ENCODE measurements at places on chromosomes 6 and 20. TPM values are rescaled to one million over a fixed set of nuclear protein-coding genes. Genes with fewer than 3 reads are reported as not detected.

GRCh38 chr6:29908710-29909109 lies 33.6 kb upstream of the HLA-A start:
- ATAC-seq = no peak

- no peak for ATAC-seq
These were observed 120.0 kb downstream of the TMEM242 start for GRCh38 chr6:157203312-157203744.

Gene HMGN4
- 86.3 TPM for total RNA-seq

GRCh38 chr6:53746442-53747103 lies 48.2 kb upstream of the LRRC1 start:
- no peak for ATAC-seq

GRCh38 chr6:27650620-27651370 lies 177.9 kb upstream of the ZNF184 start:
- ATAC-seq = no peak

DNA sequence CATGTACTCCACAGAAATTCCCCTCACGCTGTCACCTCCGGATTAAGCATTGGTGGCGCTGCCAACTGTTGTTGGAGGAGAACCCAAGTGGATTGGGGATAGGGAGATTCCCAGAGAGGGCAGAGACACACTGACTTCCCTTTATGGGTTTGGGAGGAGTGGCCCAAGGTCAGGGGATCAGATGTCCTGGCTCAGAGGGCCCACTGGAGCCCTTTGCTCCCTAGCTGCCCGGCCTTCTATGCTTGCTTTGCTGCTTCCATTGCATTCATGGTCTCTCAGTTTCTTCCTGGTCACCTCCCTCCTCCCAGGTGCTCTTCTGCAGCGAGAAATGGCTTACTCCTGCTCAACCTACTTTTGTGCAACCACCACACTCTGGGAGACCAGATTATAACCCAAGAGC lies 14.3 kb downstream of the CUL9 start:
- ATAC-seq = no peak

Gene ESF1
- total RNA-seq = 13.1 TPM

Gene KIAA0408
- total RNA-seq = 26.0 TPM

- ATAC-seq = peak; percentile 83
These were observed 27.7 kb upstream of the LAMA4 start for GRCh38 chr6:112281821-112282615.

Gene TPBG
- total RNA-seq = 96.7 TPM

DNA sequence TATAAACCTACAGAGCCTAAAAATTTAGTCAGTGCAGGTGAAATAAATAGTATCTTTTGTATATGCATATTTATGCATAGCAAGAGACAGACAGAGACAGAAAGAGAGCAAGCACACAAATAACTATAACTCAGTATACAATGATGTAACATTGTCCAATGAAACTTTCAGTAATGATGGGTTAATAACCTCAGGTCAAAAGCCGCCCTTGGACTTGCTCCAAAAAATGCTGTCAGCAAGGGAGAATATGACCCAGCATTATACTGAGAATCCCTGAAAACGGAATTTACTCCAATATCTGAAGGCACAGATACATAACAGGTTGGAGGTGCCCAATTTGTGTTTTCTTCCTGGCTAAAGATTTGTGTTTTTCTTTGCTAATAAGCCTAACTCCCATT lies 590.6 kb upstream of the NOX3 start:
- no peak for ATAC-seq

Gene SLC17A2
- total RNA-seq = not detected

- ATAC-seq = peak; percentile 46
These were observed 91.2 kb downstream of the PLCB1 start for GRCh38 chr20:8223091-8223870.

- no peak for ATAC-seq
These were observed 99.8 kb upstream of the PDE10A start for GRCh38 chr6:165762876-165763275.

- ATAC-seq = no peak
These were observed 35.9 kb downstream of the MAPK14 start for GRCh38 chr6:36063318-36064060.

DNA sequence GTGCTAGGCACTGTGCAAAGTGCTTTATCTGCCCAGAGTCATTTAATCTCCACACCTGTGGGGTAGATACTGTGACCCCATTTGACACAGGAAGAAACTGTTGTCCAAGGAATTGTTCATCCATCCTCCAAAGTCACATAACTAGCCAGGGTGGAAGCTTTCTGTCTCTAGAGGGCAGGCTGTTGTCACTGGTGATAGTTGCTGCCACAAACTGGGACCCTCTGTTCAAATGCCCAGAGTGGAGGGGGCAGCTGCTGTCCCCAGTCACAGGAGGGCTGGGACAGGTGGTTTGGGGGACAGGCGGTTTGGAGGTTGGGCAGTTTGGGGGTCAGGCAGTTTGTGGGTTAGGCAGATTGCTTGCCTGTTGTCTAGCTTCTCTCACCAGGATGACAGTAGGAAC lies 16.1 kb upstream of the TMEM242 start:
- ATAC-seq = no peak

DNA sequence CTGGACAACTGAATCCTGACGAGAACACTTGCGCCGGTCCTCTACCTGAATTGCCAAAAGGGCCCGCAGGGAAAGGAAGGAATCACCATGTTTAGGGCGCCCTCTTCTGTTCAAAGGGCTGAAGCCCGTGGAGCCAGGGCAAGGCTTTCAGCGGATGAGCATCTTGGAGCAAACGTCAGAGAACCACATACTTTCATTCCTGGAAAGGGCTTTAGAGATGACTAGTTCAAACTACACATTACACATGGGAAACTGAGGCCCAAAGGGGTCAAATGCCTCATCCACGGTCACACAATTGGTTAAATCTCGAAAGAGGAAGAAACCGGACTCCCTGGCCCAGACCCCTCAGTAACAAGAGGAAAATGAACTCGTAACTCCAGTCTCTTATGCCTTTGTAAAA lies 11.5 kb upstream of the ZNF133 start:
- ATAC-seq = peak; percentile 39

GRCh38 chr6:35454391-35455110 lies 2.4 kb downstream of the FANCE start:
- ATAC-seq = no peak

Gene OR2W1
- not detected for total RNA-seq

DNA sequence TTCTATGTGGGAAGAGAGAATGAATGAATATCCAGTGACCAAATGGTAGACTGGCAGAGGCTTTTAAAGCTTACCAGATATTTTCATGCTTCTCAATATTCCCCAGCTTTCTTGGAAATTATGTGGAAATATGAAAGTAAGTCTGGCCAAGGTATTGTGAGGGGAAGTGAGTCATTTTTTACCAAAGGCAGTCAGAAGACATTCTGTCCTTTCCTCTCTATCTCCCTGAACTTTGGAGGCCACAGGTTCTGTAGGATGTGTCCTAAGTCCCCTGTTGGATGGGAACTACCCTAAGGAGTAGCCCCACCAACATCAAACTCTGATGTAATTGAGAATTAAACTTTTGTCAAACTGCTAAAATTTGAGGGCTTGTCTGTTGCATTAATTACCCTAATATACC lies 593.8 kb upstream of the NRSN1 start:
- ATAC-seq = peak; percentile 57

Gene HLA-G
- total RNA-seq = not detected

- peak; percentile 73 for ATAC-seq
These were observed 9.7 kb upstream of the GCNT2 start for GRCh38 chr6:10511477-10511876.

DNA sequence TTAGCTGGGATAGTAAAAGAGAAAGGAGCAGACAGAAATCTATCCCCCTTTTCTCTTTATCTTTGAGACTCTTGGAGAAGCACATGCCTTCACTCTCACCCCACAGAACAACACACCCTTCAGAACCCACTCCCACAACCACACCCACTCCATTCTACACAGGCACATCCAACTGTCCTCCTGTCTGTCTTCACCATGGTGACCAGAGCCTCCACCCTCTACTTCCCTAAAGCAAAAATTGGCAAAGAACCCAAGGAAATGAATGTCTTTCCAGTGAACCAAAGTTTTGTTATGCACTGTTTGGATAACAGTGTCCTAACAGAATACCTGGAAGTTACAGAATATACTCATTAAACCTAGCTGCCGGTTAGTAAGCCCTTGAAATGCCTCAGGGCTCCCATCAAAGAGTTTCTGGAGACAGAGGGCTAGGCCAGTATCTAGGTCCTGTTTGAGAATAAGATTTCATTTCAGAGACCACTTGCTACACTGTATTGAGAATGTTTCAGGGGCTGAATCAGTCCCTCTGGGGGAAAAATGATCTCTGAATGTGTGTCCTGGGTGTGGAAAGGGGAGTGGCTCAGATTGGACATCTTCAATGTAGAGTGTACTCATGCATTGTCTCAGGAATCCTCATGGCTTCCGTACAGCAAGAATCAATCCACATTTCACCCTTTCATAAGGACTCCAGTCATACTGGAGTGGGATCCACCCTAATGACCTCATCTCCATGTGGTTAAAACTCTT lies 101.1 kb downstream of the LY86 start:
- peak; percentile 35 for ATAC-seq

DNA sequence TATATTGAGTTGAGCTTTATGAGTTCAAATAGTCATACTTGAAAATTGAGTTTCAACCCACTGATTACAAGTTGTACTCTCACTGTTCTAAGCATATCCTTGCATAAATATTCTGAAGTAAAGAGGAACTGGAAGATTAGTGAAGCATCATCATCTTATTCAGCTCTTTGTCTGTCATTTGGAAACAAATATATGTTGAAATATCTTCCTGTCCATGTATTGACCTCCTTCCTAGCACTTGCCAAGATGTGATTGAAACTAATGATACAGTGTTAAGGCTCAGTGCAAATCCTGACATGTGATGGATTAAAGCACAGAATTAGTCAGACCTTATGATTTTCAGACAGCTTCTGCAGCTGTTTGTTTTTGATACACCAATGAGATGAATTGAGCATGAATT lies 434.3 kb downstream of the TBC1D32 start:
- no peak for ATAC-seq

Gene STMN3
- 31.6 TPM for total RNA-seq

DNA sequence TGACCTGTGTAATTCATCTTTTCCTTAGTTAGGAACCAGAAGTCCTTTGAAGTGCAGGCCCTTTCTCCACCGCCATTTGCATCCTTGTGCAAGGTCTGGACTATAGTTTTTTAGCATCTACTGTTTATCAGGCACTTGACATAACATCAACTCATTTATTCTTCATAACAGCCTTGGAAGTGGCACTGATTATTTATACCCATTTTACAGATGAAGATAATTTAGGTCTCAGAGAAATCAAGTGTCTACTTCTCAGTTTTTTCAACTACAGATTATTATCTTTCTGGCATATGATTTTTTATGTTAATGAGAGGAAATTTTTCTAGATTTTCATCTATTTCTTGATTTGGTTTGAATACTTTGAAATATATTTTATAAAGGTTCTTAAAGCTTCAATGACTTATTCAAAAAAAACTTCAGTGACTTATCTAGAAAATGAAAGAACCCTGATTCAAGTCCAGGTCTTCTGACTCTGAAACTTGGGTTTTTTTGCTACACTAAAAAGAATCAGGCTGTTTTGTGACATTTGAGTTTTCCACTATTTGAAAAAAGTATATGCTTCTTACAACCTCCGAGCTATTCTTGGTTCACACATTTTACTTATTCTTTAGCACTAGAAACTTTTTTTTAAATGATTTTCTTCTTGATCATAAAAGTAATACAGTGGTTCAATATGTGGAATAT lies 3.1 kb upstream of the UBE2J1 start:
- ATAC-seq = no peak

DNA sequence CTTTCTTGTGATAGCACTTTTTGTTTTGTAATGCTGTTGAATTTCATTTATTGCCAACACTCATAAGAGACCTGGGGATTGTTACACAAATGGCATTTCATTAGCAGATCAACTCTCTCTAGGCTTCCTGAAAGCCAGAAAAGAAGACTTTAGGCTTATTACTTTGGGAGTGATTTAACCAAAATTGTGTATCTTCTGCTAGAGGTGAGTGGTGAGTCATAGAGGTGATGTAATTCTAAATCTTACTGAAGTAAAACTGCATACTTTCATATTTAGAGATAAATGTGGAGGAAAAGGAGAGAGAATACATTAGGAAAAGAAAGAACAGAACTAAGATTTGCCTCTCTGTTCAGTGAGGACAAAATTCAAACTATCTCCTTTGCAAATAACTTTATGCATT lies 304.7 kb upstream of the RGS17 start:
- ATAC-seq = no peak

GRCh38 chr20:35394271-35394670 lies 17.5 kb downstream of the UQCC1 start:
- no peak for ATAC-seq

DNA sequence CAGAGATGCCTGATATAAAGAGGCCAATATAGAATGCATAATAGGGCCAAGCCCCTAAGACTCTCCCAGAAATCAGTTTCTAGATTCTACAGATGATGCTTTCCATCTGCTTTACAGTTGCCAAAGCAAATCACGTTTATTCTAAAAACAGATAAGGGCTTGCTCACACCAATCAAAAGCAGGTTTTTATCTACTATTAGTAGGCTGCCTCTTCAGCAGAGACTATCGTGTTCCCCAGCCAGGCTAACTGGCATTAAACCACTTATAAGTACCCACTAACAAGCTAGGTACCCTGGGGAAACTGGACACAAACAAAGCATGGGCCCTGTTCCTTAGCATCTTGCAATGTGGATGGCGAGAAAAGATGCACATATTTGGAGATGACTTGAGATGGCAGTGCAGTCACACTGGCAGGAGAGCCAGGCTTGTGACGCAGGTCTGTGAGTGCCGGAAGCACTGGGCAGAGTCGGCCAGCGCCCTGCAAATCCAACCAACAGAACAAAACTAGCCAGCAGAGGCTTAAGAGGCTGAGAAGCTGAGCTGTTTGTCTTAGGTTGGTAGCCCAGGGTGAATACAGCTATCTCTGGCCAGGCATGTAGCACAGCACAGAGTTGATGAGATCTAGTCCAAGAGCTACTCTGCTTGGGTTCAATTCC lies 73.4 kb downstream of the GFOD1 start:
- ATAC-seq = peak; percentile 48
